Myocyte (in vitro differentiated cells): ENCODE measurements at places on chromosomes 2 and 18. TPM values are rescaled to one million over a fixed set of nuclear protein-coding genes. Genes with fewer than 3 reads are reported as not detected.

The CD8B gene
- not detected in 2 replicates for total RNA-seq

The LYG1 gene
- 1.3 TPM in 1 of 2 replicates, not detected in the other for total RNA-seq

The ANO7 gene
- 0.45 TPM in 1 of 2 replicates, not detected in the other for total RNA-seq

The CHRNG gene
- total RNA-seq, result 697 and 1,132 TPM in 2 replicates

The SERPINB10 gene
- not detected in 2 replicates for total RNA-seq

The KATNAL2 gene
- 10.4 and 13.9 TPM in 2 replicates for total RNA-seq

The CIB4 gene
- not detected in 2 replicates for total RNA-seq

The ANKRD23 gene
- total RNA-seq, result 3.4 and 4.3 TPM in 2 replicates

The MYO7B gene
- 0.16 TPM in 1 of 2 replicates, not detected in the other for total RNA-seq

The SCYGR1 gene
- total RNA-seq, result not detected in 2 replicates

The FOXI3 gene
- not detected in 2 replicates for total RNA-seq

The DSG3 gene
- total RNA-seq, result not detected in 2 replicates

The GALR1 gene
- total RNA-seq, result not detected in 2 replicates

The RIT2 gene
- not detected in 2 replicates for total RNA-seq

The LYPD6B gene
- 0.94 and 1.7 TPM in 2 replicates for total RNA-seq

The EML4 gene
- 22.5 and 24.8 TPM in 2 replicates for total RNA-seq

The AGXT gene
- total RNA-seq, result not detected in 2 replicates

The MBP gene
- total RNA-seq, result 3.2 and 7.2 TPM in 2 replicates

The COL3A1 gene
- total RNA-seq, result 1,311 and 1,575 TPM in 2 replicates

The ITSN2 gene
- 27.4 and 28.2 TPM in 2 replicates for total RNA-seq

The KYNU gene
- total RNA-seq, result 0.05 and 1.8 TPM in 2 replicates

The HRH4 gene
- total RNA-seq, result 0.13 and 0.21 TPM in 2 replicates

The DSC2 gene
- total RNA-seq, result not detected in 2 replicates

The IL36G gene
- not detected in 2 replicates for total RNA-seq

The CRYBA2 gene
- not detected in 2 replicates for total RNA-seq

The IL36RN gene
- not detected in 2 replicates for total RNA-seq

The MARCO gene
- not detected in 2 replicates for total RNA-seq

The MGAT4A gene
- 0.16 and 2.0 TPM in 2 replicates for total RNA-seq

The SLC19A3 gene
- 0.29 TPM in 1 of 2 replicates, not detected in the other for total RNA-seq

The OSBPL6 gene
- total RNA-seq, result 14.0 and 20.6 TPM in 2 replicates

The SP100 gene
- total RNA-seq, result 55.3 and 92.6 TPM in 2 replicates

The UGT1A9 gene
- total RNA-seq, result not detected in 2 replicates

The ARHGEF4 gene
- total RNA-seq, result 0.86 and 1.1 TPM in 2 replicates

The HOXD3 gene
- not detected in 2 replicates for total RNA-seq

The CPO gene
- not detected in 2 replicates for total RNA-seq

The CRACDL gene
- total RNA-seq, result 0.11 and 0.26 TPM in 2 replicates

The CFAP221 gene
- not detected in 2 replicates for total RNA-seq

The RAPGEF4 gene
- total RNA-seq, result 0.47 and 1.5 TPM in 2 replicates
